SJCRH30 (cell line): ENCODE measurements at places on chromosomes 2 and 18. TPM values are rescaled to one million over a fixed set of nuclear protein-coding genes. Genes with fewer than 3 reads are reported as not detected.

GRCh38 chr2:143697744-143698143, 568.5 kb downstream of the ARHGAP15 start:
- no peak for DNase-seq

DNA sequence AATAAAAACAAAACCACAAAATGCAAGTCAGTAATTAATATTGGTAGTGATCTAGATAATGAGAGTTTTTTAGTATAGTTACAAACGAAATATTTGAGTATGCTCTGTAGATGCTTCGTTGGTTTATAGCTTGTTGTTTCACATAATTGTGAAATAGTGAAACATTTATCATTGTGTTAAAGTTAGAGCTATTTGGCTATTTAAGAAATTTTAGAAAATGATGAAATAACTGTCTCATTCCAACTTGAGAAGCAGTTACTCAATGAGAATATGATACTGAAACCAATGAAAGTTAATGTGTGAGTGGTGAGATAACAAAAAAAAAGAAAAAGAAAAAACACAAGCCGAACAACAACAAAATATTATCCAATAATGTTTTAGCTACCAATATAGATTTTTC, 475.6 kb upstream of the ZEB2 start:
- DNase-seq, result no peak

- no peak for DNase-seq
Measured at GRCh38 chr2:109155553-109156451, 26.8 kb downstream of the SH3RF3 start.

- DNase-seq, result no peak
Measured at GRCh38 chr18:25066516-25066915, 285.4 kb downstream of the ZNF521 start.

- no peak for DNase-seq
Measured at GRCh38 chr2:74205596-74205995, 7.2 kb downstream of the MTHFD2 start.

Gene EDAR
- 0.08 TPM in 1 of 2 replicates, not detected in the other for total RNA-seq

Gene CFAP65
- total RNA-seq, result not detected in 2 replicates

Gene HSBP1L1
- total RNA-seq, result not detected in 2 replicates

Gene EGR4
- not detected in 2 replicates for total RNA-seq

Gene ALKAL2
- 0.43 and 0.65 TPM in 2 replicates for total RNA-seq
